ENCODE measurements at places on chromosomes 1 and 21.
A peak's percentile ranks its signal among the peaks of the same experiment; 100 is the strongest.

DNA sequence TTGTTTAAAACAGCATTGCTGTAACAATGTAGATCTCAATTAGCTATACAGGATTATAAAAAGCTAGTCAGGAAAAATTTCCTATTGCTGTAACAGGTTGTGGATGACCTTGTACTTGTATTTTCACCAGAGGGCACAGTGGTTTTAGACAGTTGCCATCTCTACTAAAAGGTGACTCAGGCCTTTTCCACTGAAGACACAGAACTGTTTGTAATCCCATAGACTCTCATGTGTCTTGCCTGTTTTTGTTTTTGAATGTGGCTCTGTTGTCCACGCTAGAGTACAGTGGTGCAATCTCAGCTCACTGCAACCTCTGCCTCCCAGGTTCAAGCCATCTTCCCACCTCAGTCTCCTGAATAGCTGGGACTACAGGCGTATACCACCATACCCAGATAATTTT, 5.9 kb downstream of the MTFR1L start:
- no peak for DNase-seq

DNA sequence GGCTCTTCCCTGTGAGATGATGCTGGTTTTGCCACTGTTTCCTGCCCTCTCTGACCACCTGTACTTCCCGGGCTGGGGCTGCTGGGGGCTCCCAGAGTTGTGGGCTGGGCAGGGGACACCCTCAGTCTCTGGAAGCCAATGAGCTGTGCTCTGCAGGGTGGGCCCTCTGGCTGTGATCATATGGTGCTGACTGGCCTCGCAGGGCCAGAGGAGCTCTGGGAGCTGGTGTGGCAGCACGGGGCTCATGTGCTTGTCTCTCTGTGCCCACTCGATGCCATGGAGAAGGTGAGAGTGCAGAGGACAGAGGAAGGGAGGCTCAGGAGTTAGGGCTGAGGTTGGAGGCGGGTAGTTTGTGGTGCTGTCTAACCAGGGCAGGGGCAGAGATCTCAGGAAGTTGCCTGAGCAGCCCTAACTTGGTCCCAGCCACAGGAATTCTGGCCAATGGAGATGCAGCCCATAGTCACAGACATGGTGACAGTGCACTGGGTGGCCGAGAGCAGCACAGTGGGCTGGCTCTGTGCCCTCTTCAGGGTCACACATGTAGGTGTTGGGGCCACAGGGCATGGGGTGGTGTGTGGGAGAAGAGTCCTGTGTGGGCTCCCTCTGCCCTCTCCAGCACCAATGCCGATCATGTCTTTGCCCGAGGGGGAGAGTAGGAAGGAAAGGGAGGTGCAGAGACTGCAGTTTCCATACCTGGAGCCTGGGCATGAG, 5.7 kb upstream of the LGR6 start:
- no peak for DNase-seq

GRCh38 chr1:171355727-171356126, 41.7 kb downstream of the FMO4 start:
- no peak for DNase-seq

- no peak for DNase-seq
Observed at GRCh38 chr1:165954940-165955339, 127.5 kb downstream of the UCK2 start.

GRCh38 chr1:212256369-212256768, 28.8 kb upstream of the PPP2R5A start:
- no peak for DNase-seq

DNA sequence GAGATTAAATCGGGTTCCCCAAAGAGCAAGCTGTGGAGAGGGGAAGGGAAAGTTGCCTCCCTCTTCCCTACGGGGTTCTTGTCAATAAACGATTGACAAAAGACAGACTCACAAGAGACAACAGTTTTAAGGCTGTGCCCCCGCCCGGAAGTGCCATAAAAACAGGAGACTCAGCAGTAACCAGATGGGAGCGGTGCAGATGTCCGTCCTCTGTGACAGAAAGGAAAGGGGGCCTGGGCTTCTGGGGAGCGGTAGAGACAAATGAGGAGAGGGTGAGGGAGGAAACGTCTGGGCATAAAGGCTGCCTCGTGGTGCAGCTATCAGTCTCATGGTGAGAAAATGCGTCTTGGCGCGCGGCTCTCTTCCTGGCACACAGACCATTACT, 5.9 kb downstream of the TP73 start:
- DNase-seq: no peak

GRCh38 chr1:217136895-217137205, 413.6 kb upstream of the ESRRG start:
- DNase-seq: no peak

DNA sequence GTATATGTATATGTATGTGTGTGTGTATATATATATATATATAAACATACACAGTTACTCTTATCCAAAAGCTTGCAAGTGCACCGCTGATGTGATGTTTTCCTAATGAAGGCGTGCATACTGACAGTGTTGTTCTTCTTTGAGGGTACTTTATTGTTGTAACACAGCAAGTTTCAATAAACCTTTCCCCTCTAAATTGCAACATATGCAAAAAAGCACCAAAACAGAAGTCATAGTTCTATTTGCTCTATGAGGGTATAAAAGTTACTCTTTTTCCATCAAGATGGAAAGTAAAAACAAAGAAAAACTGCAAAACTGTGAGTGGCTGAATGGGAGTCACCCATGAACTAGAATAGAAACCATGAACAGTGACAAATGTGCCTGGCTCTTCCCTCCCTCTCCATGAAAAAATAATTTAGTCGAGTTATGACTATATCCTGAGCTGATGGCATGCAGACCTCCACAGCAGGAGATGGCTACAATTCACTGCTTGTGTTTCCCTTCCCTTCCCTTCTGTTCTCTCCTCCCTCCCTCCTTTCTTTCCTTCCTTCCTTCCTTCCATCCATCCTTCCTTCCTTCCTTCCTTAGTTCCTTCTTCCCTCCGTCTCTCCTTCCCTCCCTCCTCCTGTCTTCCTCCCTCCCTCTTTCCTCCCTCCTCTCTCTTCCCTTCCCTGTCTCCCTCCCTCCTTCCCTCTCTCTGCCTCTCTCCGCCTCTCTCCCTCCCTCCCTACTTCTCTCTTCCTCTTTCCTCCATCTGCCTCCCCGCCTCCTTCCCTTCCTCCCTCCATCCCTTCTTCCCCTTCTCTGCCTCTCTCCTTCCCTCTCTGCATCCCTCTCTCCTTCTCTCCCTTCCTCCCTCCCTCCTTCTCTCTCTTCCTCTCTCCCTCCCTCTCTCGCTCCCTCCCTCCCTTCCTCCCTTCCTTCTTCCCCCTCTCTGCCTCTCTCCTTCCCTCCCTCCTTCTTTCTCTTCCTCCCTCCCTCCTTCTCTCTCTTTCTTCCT, 220.7 kb upstream of the POU3F1 start:
- DNase-seq: no peak

GRCh38 chr1:106747232-106747631, 309.2 kb upstream of the PRMT6 start:
- no peak for DNase-seq

- no peak for DNase-seq
Observed at GRCh38 chr1:183600136-183600535, 9.9 kb upstream of the NCF2 start.

- no peak for DNase-seq
Observed at GRCh38 chr21:23401278-23401677, 2206.0 kb downstream of the MRPL39 start.

DNA sequence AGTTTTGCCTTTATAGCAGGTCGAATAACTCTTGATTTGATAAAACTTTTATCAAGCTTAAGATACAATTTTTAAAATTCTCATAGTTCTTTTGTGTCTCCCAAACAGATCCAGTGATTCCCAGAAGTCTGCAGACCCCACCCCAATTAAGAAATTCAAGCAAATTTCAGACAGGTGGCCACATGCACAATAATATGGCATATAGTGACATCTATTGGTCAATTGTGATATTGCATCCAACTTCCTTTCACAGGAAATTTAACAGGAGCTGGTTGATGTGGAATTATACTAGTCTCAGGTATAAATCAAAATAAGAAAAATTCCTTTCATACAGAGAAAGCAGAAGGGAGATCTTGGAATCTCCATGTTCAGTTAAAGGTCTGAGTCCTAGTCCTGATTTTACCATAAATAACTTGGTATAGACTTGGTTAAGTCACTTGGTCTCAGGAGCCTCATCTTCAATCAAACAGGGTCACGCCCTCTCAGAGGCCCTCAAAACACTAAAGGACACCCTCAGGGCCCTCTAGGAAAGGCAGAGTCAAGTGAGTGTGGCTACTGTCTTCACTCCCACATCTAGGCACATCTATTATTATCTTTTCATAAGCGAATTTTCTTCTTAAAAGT, 24.1 kb downstream of the PIGM start:
- no peak for DNase-seq

DNA sequence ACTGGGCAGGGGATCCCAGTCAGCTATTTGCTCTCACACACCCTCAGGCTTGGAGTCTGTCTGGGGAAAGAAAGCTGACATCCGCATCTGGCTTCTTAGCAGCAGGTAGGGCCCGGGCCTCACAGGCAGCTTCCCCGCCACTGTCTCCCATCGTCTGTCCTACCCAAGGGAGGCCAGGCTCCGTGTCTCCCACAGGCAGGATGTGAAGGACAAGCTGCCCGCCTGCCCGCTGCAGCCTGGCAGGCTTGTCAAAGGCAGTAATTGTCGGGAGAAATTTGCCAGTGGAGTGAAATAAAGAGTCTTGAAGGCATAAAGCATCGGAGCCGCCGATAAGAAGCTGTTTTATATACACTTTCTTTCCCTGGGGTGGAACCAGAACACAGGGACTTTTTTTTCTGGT, 44.0 kb upstream of the DISP3 start:
- DNase-seq: no peak

DNA sequence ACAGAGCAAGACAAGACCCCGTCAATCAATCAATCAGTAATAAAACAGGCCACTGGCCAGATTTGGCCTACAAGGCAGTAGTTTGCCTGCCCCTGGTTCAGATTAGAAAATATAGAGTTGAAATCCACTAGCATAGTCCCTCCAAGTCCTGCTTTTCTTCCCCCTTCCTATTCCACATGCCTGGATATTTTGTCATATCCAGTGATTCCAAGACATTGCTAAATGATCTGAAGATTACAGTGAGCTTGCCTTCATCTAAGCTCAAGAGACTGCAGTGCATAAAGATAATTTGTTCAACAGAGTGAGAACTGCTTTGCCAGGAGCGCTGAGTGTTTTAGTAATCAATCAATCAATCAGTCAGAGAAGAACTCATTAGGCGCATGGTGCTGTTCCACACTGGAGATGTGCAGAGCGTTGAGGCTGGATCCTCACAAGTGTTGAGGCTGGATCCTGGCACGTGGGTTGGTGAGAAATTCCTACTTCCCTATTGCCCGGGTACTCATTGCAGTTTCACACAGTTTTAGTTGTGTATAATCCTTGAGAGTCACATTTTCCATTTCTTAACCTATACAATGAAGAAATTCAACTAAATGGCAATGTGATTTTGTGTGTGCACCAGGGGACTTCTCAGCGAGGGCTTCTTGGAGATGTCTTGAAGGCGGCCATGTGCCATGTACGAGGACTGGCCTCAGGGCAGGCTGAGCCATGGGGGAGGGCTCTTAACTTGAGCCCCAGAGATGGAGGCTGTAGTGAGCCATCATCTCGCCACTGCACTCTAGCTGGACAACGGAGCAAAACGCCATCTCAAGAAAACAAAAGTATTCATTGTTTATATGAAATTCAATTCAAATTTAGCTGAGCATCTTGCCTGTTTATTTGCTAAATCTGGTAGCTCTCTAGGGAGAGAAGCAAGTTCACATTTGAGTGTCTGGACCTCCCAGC, 76.3 kb downstream of the TOMM20 start:
- DNase-seq: no peak

- DNase-seq: no peak
Observed at GRCh38 chr1:198529414-198529813, 11.1 kb downstream of the ATP6V1G3 start.

DNA sequence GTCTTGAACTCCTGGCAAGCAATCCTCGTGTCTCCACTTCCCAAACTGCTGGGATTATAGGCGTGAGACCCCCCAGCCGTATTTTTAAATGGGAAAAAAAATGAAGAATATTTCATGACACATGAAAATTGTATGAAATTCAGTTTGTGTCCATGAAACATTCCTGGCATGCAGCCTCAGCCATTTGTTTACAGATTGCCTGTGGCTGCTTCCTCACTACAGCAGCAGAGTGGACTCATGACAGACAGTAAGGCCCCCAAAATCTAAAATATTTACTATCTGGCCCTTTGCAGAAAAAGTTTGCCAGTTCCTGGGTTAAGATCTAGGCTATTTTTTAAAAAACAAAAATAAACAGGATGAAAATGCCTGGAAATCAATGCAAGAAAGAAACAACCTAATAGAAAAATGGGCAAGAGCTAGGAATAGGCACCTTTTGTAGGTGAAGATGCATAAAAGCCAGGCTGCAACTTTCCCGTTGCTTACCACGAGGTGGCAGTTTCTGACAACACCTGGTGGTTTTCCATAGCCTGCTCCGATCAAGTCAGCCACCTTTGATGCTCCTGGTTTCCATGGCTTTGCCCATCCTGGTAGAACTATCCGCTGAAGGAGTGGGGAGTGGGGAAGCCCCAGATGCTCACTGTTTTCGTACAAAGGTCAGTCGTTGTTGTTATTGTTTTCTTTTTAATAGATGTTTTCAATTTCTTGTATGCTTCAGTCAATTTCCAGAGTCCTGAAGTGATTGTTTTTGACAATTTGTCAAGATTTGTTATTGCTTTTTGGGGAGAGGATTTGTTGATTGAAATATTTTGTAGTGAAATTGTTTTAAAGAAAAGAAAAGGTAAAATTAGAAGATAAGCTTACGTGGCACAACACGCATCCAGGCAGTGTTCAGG, 24.3 kb downstream of the UBE2Q1 start:
- no peak for DNase-seq

GRCh38 chr1:14970115-14970798, 183.3 kb upstream of the TMEM51 start:
- peak; percentile 7 for DNase-seq

DNA sequence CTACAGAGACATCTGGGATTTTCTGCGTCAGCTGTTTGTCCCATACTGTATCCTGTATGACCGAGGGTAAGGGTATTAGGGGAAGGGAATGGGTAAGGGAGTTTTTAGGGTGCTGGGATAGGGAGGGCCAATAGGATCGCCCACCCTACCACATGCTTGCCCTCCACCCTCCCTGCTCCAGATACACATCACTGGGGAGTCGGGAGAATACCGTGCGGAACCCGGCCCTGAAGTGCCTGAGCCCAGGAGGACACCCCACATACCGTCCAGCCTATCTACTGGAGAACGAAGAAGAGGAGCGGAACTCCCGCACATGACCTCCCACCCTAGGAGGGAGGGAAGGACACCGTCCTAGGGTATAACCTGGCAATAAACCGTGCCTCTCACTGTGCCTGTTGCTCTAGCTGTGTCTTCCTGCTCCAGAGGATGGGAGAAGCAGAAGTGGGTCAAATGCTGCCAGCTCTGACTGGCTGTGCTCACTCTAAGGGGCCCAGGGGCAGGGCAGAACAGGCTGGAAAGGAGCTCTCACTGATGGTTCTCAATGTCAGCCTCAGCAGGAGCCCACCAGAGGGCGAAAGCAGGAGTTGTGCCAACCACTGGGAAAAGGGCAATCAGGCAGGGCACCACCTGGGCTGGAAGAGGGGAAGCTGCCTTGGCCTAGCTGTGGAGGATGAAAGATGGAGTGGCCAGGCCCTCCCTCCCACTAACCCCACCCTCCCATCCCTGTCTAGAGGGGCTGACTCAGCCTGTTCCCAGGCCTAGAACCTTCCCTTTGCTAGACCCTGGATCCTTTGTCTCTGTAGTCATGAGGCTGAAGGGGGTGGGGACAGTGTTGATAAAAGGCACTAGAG, 440 bp upstream of the LENEP start:
- DNase-seq: no peak

All from stimulated activated CD8-positive, alpha-beta memory T cell treated with anti-CD3 and anti-CD28 coated beads, Interleukin-4, amount 100 ng/mL, for 24 hours (primary cell).